Smooth muscle cell of the umbilical artery (primary cell): ENCODE measurements at places on chromosomes 4 and X. TPM values are rescaled to one million over a fixed set of nuclear protein-coding genes. Genes with fewer than 3 reads are reported as not detected.

Gene RIPPLY1
- not detected in 2 replicates for total RNA-seq

Gene STK26
- 33.7 and 41.6 TPM in 2 replicates for total RNA-seq

Gene SAGE1
- total RNA-seq = not detected in 2 replicates

Gene PPP1R2C
- total RNA-seq = not detected in 2 replicates

Gene CT47C1
- total RNA-seq = not detected in 2 replicates

Gene HAND2
- 41.9 and 56.4 TPM in 2 replicates for total RNA-seq

Gene GABRB1
- 0.51 TPM in 1 of 2 replicates, not detected in the other for total RNA-seq
